NT2/D1 (cell line): ENCODE measurements at places on chromosomes 16 and 17.

- DNase-seq = no peak
Observed at GRCh38 chr16:47778106-47778801, 317.1 kb downstream of the PHKB start.

- DNase-seq = no peak
Observed at GRCh38 chr17:6753006-6753445, 2.8 kb upstream of the XAF1 start.

- no peak for DNase-seq
Observed at GRCh38 chr17:45380991-45381390, 51.7 kb downstream of the ARHGAP27 start.

- no peak for DNase-seq
Observed at GRCh38 chr17:72193391-72194106, 72.7 kb downstream of the SOX9 start.

- DNase-seq = no peak
Observed at GRCh38 chr17:81672954-81673353, 6.4 kb downstream of the CCDC137 start.

GRCh38 chr17:35780950-35781349 is 14.5 kb downstream of the MMP28 start:
- no peak for DNase-seq

- DNase-seq = no peak
Observed at GRCh38 chr17:18988546-18989173, 15.9 kb downstream of the FAM83G start.

DNA sequence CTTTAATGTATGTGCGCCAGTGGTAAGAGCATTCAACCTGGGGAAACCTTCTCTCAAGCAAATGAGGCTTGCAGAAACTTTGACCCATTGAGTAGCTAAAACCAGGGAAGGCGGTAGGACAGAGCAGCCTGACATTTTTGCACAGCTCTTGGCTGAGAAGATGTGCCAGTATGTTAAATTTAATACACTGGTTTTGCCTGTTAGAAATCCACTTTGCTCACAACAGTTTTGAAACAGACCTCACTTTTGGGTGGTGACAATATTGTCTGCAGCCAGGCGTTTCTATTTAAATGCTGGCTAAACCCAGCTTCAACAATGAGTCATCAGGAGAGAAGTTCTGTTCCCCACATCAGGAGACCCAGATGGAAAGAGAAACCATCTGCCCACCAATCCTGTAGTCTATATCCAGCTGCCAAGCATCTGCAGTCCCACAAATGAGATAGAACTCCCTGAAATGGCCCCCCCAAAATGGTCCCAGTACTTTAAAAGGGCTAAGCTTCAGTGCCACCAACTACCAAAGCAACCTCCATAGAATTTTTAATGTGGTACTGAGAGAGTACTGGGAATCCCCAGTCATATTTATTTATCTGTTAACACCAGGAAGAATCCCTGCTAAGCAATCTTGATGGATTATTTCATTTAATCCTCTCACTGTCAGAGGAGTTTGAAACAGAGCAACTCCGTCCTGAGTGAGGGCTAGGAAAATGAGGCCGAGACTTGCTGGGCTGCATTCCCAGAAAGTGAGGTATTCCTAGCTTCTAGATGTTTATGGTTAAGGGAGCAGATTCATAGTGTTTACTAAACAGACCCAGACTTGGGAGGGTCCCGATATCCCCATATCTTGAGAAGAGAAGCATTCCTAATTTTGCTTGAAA is 29.0 kb upstream of the CLEC3A start:
- DNase-seq = no peak

DNA sequence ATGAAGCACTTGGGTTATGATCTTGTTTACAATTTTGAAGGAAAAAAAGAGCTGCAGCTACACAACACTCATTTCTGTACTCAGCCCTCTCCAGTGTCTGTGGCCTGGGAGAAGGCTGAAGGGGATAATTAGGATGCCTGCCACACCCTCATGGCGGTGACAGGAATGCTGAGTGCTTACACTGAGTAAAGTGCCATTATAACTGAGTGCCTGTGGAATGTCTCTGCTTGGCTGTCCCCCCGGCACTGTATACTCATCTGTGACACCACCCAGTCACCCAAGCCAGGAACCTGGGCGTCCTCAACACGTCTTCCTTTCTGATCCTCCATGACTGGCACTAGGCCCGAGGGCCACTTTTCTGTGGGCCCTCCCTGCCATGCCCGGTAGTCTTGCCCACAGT is 3.5 kb upstream of the MRPL38 start:
- DNase-seq = no peak

GRCh38 chr17:49851387-49852291 is 3.8 kb upstream of the TAC4 start:
- DNase-seq = peak; percentile 57

- DNase-seq = peak; percentile 77
Observed at GRCh38 chr16:30092373-30093010, 768 bp upstream of the TBX6 start.

GRCh38 chr17:54237911-54238515 is 415.3 kb downstream of the KIF2B start:
- no peak for DNase-seq

GRCh38 chr16:9913604-9914326 is 268.5 kb downstream of the GRIN2A start:
- DNase-seq = no peak

GRCh38 chr16:68319185-68319908 is 8.5 kb downstream of the PRMT7 start:
- DNase-seq = no peak

- no peak for DNase-seq
Observed at GRCh38 chr17:81494626-81495377, 17.8 kb downstream of the ACTG1 start.

GRCh38 chr17:12021623-12022140 is 1.0 kb downstream of the MAP2K4 start:
- no peak for DNase-seq

DNA sequence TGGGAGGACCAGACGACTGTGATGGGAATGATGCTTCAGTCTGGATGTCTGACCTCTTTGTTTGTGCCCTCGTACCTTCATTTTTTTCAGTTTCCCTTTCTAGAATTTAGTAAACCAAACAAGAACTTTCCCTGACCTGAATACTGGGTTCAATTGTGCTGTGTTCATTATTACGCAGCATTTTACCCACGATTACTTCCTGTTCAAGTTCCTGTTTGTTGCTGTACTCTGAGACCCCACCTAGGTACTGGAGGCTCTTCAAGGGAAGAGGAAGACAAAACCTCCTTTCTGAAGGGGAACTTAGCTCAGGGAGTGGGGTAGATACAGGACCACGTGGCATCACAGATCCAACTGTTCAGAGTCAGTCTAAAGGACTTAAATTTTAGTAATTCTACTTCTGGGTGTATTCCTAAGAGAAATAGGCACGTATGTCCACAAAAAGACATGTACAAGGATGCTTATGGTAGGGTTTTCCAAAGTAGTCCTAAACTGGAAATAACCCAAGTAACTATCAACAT is 9.2 kb upstream of the PRKCB start:
- DNase-seq = no peak

GRCh38 chr16:20611350-20611902 is 35.3 kb upstream of the ACSM2B start:
- DNase-seq = no peak

DNA sequence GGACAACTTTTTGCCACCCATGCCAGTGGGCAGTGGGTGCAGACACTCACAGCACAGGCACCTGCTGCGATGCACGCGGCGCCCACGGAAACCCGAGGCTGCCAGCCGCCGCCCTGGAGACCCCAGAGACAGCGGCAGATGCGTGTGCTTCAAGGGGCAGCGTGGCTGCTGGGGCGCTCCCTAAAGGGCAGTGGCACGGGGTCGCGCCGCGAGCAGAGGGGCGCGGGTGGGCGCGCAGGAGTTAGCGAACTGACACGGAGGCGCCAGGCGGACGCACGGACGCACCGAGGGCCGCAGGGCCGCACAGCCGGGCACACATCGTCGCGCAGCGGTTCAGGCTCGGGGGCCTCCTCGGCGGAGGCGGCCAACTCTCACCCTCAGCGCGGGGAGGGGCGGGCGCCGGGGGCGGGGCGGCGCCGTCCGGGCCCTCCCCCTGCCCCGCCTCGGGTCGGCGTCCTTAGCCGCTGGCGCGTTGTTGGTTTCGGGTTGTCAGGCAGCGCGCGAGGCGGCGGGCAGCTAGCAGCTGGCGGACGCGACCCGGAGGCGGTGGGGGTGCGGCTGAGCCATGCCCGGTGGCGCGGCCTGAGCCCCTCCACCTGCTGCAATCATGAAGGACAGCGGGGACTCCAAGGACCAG is at the start of gene KIF19:
KIF19 (plus strand) TSS at position 484 of the 637 bp plus-strand sequence; CDS start at position 608, 124 bp downstream.
- DNase-seq = peak; percentile 16

- no peak for DNase-seq
Observed at GRCh38 chr16:70573451-70574121, 50.0 kb downstream of the SF3B3 start.

- no peak for DNase-seq
Observed at GRCh38 chr16:66948134-66948836, 12.8 kb upstream of the CES3 start.

DNA sequence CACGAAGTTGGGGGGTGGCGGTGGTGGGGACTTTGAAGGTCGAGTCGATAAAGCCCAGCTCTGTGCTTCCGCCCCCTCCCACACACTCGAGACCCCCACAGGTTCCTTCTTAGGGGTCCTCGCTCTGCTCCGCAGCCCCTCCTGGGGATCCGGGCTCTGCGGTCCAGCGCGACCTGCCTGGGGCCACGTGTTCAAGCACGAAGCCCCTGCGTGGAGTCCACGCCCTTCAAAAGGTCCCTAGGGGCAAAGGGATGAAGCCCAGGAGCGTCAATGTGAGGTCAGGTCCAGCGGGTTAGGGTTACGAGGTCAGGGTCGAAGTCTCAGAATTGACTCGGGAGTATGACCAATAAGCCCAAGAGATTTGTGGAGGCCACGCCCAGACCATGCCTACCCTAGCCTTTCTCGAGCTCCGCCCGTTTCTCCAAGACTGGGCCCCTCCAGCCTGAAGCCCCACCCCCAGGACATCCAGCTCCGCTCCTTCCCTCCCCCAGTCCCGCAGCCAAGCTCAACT is 786 bp upstream of the CACNA1G start:
- DNase-seq = peak; percentile 77

DNA sequence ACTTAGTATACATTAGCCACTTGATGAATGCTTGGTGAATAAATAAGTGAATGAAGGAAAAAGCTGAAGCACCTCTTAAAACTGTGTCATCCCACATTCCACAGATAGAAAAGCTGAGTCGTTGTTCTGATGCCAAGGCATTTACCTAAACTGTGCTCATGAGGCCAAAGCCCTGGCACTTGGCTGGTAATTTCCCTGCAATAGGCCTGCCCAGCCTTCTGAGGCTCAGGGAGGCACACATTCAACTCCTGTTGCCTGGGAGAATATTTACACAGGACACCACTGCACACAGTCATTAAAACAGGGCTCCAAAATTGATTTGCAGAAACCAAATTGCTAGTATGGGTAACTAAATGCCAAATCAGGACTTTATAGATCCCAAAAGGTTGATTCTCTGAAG is 333.0 kb upstream of the C16orf82 start:
- DNase-seq = no peak

GRCh38 chr16:28617874-28618273 is 8.0 kb upstream of the SULT1A1 start:
- no peak for DNase-seq

GRCh38 chr16:88393571-88393970 is 10.8 kb downstream of the ZNF469 start:
- DNase-seq = no peak

DNA sequence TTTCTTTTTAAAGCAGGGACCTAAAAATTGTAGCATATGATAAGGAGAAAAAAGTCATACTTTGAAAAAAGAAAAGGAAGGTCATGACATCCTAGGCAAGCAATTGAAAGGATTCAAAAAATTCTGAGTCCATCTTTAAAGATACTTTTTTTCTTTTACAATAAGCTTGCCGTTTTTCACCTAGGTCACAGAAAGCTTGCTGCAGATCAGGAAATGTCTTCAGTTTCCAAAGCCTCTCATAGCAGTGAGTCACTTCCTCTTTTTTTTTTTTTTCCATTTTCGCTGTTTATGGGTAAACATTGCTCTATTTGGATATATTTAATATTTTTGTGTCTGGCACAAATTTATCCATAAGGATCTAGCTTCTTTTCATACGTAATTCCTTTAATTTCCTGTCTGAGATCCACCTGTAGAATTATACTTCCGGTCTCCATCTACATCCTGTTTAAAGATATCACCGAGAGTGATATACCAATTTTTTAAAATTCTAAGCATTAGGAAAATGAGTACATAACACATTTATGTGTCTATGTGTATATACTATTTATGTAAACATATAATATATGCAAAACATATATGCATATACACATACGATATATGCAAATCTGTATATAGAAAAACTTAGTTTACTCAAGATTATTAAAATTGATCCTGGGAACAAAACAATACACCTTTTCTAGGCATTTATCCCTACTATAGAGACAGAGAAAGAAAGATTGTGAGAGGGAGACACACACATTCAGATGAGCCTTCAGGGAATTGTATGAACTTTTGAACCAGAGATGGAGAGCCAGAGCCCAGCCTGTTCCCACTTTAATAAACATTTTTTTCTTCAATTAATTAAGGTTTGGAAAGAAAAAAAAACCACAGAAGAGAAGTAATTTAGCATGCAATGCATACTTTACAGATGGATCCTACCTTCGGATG is 134.4 kb downstream of the SKAP1 start:
- DNase-seq = no peak

- DNase-seq = no peak
Observed at GRCh38 chr17:38355251-38355650, 3.6 kb downstream of the SOCS7 start.

GRCh38 chr17:15967706-15968399 is 22.9 kb downstream of the ADORA2B start:
- no peak for DNase-seq

DNA sequence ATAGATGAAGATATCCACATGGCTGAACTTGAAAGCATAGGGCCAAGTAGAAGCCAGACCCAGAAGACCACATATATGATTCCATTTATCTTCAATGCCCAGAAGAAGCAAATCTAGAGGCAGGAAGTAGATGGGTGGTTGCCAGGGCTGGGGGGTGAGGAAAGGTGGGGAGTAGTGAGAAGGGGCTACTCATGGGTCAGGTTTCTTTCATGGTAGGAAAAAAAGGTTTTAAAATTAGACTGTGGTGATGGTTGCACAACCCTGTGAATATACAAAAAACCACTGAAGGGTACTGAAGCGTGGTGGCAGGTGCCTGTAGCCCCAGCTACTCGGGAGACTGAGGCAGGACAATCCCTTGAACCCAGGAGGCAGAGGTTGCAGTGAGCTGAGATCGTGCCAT is 5.4 kb downstream of the CD2BP2 start:
- DNase-seq = no peak

DNA sequence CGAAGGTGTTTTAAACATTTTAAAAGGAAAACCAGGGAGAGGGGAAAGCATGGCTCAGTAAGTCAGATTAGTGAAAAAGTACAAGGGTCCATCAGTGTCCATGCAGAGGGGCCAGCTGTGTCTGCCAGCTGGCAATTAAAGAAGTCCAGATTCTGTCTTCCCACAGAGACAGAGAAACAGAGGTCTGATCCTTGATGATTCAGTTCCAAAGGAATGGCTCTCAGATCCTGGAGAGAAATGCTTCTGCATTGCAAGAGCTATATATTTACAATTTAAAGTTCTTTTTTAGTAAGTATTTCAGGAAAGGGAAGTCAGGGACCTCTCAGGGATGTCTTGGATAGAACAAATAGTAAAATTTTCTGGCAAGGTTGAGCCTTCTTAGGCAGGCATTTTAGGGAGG is 56.2 kb downstream of the HSD17B2 start:
- DNase-seq = no peak
